ENCODE measurements at places on chromosomes 16 and 17. TPM values are rescaled to one million over a fixed set of nuclear protein-coding genes. Genes with fewer than 3 reads are reported as not detected.
A peak's percentile ranks its signal among the peaks of the same experiment; 100 is the strongest.

- no peak for DNase-seq
Observed at GRCh38 chr17:57670769-57671569, 74.1 kb downstream of the CCDC182 start.

DNA sequence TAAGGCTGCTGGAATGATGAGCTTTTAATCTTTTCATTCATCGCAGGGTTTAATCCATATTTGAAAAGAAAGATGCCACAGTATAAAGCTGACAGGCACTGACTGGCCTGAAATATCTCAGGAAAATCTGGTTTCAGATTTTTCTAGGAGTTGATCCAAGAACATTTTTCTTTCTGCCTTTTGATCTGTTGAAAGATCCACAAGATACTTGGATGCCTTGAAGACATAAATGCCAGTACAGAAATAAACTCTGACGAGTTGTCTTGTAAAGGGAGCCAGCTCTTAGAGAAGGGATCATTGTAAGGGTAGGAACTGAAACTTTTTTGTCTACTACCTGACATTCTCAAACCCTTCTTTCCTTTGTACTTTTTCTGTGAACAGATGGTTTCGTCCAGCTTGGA, 25.4 kb upstream of the KRT20 start:
- DNase-seq = no peak

The NT5C gene
- total RNA-seq = 113 TPM

The PPP1R27 gene
- total RNA-seq = not detected

The CMC2 gene
- 13.6 TPM for total RNA-seq

The CCL13 gene
- total RNA-seq = 16.7 TPM

DNA sequence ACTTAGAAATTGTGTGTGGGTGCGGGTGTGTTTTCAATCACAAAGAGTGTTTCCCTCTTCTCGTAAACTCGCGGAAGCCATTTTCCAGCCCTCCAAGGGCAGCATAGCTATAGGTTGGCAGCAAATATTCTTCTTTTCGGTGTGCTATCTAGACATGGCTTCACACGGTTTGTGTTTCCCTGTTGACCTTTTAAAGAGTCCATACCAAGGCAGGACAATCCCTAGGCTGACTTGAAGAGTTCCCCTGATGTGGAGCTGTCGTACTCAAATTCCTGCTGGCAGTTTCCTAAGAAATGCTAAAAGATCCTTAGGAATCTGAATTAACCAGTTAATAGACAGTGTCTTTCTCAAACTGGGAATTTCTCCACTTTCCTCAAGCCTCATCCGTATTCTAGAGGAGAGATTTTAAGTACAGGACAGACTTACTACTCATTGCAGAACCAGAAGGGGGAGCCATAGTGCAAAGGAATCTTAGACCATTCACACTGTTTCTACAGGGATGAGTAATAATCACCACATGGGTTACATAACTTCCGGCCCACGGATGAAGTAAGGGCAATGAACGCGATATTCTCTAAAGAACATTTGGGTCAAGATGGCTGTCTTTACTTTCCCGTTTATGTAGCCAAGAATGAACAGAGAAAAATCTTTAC, 288.6 kb upstream of the ELAC2 start:
- no peak for DNase-seq

DNA sequence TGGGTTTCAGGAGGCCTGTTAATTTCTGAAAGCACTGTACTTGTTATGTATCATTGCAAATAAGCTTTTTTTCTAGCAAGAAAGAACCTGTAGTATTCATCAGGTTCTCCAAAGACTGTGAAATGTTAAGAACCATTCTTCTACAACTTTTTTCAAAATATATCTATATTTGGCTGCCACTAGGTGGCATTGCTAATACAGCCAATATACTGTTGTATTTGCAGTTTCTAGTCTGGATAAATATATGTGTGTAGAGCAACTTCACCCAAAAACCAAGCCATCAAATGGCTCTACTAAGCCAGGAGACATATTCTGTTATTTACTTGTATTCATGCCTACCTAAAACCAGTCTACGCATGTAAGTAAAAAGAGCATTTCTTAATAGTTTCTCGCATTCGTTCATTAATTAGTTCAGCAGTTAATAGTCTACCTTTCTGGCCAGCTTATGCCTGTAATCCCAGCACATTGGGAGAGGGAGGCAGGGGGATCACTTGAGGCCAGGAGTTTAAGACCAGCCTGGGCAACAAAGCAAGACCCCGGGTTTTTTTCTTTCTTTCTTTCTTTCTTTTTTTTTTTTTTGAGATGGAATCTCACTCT, 39.5 kb downstream of the VMP1 start:
- no peak for DNase-seq

The KRT12 gene
- total RNA-seq = not detected

- DNase-seq = no peak
Observed at GRCh38 chr17:12406623-12407215, 259.0 kb upstream of the MYOCD start.

DNA sequence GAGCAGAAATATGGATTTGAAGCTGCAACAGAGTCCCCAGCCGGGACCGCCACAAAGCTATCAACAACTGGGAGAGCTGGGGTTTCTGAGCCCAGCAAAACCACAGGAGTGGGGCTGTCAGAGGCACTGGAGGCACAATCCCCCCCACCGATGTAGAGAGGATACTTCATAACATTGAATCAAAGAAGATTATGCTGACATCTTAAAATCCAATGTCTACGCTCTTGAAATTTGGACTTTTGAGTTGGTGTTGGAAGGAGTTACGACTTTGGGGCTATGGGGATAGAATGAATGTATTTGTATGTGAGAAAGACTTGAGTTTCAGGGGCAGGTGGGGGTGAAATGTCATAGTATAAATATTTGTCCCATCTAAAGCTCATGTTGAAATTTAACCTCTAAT, 1121.6 kb upstream of the CDH8 start:
- DNase-seq = no peak

- no peak for DNase-seq
Observed at GRCh38 chr16:81239367-81240121, 1.1 kb downstream of the BCO1 start.

The SMPD3 gene
- 8.1 TPM for total RNA-seq

- no peak for DNase-seq
Observed at GRCh38 chr16:84643674-84644073, 4.6 kb upstream of the KLHL36 start.

The OSGIN1 gene
- 13.3 TPM for total RNA-seq

The SLC13A2 gene
- 0.14 TPM for total RNA-seq

The RGS11 gene
- 4.1 TPM for total RNA-seq

DNA sequence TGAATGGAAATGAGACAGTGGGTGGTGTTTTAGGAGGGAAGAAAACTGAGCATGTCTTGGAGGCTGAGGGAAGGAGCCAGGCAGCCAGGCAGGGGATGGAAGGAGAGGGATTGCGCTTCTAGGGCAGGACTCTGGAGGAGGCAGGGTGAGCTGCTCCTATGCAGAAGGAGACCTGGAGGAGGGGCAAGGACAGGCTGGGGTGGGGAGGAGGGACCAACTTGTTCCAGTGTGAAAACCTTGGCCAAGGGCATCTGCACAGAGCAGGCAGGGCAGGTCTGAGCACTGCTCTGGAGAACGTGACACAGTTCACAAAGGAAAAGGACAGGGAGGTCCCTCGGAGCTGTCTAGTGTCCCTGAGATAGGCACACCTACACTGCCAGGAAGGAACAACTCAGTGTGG, 5.5 kb downstream of the GALK1 start:
- no peak for DNase-seq

- DNase-seq = no peak
Observed at GRCh38 chr16:30022887-30023286, at the start of gene C16orf92. Gene C16orf92, plus strand, starts transcription at chr16:30023198. Its CDS starts 143 bp downstream, at chr16:30023341.

The CACNG3 gene
- not detected for total RNA-seq

GRCh38 chr17:43931062-43931571, 11.2 kb downstream of the PPY start:
- no peak for DNase-seq

DNA sequence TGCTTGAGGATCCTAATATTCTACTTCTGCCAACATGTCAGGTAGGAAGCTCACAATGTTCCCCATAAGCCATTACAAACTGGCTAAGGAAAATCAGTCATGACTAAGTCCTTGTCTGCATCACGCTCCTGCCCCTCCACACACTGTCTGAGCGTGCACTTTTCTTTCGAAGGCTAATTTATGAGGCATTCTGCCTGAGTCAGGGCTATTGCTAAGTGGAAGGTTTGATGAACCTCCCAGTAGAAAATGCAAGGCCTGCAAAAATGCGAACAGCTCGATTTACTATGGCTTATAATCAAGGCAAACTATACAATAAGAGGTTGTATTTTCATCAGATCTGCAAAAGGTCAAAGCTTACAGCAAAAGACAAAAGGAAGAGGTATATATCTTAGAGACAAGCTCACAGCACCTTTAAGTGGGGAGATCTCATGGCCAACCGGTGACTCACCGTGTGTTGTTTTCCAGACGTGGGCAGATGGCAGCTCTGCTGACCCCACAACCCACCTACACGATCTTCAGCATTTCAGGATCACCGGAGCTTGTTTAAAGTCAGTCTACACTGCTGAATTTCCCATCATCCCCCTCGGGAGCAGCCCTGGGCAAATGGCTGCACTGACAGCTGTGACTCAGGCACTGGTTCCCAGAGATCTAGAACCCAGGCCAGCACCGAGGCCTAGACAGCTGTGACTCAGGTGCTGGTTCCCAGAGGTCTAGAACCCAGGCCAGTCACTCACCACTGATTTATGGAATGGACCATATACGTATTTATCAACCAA, 26.1 kb downstream of the MEAK7 start:
- DNase-seq = peak; percentile 8

GRCh38 chr17:47199627-47200324, 9.4 kb upstream of the MYL4 start:
- no peak for DNase-seq

The HBA2 gene
- 427 TPM for total RNA-seq

Data from upper lobe of left lung (tissue), 6 donors.